BJ (cell line): ENCODE measurements at places on chromosomes 5 and 9.

DNA sequence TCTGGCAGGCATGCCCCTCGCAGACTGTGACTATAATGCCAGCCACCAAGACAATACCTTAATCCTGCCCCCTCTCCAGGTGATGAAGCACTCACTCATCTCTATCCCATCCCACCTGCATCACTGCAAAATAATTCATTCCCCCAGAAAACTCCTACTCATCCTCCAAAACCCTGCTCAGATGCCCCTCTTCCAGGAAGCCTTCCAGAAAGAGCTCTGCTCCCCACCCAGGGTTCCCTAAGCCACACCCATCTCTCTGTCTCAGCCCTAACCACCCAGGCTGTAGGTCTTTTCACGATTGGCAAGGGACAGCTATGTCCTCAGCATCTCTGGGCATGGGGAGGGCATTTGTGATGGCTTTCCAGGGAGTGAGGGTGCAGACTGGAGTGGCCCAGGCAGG is 17.2 kb downstream of the NR5A1 start:
- DNase-seq, result no peak

GRCh38 chr5:138990986-138991590 is 116.0 kb upstream of the LRRTM2 start:
- DNase-seq, result no peak

- DNase-seq, result peak; percentile 52
Observed at GRCh38 chr5:32170303-32171151, 3.6 kb downstream of the GOLPH3 start.

GRCh38 chr5:164153469-164154172 is 648.2 kb downstream of the MAT2B start:
- DNase-seq, result no peak

DNA sequence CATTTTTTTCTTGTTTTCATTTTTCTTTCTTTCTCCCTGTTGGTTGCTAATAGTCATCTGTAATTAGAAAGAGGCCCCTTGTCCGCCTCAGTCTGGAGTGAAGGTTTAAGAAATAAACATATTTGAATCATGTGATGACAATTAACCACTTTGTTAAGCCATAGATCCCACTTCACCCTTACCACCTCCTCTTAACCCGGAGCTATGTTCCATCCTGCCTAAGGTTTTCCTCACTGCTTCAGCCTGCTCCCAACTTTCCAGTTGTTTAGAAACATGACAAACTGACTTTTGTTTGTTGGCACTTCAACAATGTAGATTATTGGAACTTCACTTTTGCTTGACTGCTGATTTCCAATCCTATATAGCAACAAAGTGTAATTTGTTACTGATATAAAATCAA is 37.4 kb upstream of the SSBP2 start:
- no peak for DNase-seq

- no peak for DNase-seq
Observed at GRCh38 chr9:38417003-38417945, 7.0 kb downstream of the IGFBPL1 start.
